Hematopoietic multipotent progenitor cell treated with erythropoietin and hydrocortisone succinate and interleukin-3 and kit ligand, for 8 days (in vitro differentiated cells): ENCODE measurements at places on chromosomes 12 and 14.

- DNase-seq = no peak
Observed at GRCh38 chr12:5388581-5389535, 43.0 kb upstream of the NTF3 start.

DNA sequence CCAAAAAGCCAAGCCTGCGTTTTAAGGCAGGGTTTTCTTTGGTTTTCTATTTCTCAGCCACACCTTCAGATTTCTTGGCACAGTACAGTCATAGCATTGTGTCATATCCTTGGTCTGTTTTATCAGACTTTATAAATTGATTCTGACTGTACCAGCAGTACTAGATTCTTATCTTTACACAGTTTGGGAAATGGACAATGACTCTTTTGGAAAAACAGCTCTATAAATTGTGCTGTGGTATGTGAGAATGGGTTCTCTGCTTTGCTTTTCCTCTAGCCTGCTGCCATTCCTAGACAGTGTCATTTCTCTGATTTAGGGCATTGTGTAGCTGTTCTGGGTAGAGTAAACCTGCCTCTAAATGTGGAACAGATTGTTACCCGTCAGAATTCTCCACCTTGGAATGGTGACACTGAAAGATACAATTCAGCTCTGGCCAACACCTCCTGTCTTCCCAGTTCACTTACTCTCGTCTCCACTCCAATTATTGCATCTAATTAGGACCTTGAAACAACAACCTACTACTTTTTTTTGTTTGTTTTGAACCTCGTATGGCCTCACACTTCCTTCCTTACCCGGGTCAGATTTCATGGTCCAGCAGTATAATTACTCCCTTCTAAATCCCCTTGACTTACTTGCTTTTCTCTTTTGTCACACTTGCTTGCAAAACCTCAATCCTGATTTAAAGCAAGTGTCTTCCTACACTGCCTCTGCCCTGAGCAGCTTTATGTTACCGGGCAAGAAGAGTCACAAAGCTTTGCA, 226.3 kb downstream of the ERC1 start:
- no peak for DNase-seq

GRCh38 chr12:21453312-21453852, 15.9 kb downstream of the PYROXD1 start:
- no peak for DNase-seq

- no peak for DNase-seq
Observed at GRCh38 chr12:65756267-65756666, 68.0 kb upstream of the HMGA2 start.

DNA sequence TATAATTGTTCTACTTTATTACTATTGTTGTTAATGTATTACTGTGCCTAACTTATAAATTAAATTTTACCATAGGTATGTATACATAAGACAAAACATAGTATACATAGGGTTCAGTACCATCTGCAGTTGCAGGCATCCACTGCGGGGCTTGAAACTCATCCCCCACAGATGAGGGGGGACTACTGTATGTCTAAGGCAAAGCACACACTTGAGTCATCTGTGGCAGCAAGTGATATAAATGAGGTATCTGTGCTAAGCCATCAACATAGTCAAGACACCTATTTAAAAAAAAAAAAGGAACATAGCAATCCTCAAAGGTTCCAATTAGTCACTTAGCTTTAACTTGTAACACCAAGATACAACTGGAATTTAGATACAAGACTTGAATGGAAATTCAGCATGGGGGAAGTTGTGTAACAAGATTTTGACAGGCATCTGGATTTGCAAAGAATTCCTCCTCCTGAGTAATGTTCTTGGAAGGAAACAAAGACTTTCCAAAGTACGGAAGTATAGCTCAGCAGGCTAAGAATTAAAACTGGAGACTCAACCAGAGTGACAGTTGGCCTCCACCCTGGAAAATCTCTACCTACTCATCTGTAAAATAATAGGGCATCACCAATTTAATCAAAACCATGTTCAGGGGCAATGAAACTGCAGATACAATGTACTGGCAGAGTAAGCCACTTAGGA, 14.9 kb downstream of the DCAF5 start:
- DNase-seq = no peak

DNA sequence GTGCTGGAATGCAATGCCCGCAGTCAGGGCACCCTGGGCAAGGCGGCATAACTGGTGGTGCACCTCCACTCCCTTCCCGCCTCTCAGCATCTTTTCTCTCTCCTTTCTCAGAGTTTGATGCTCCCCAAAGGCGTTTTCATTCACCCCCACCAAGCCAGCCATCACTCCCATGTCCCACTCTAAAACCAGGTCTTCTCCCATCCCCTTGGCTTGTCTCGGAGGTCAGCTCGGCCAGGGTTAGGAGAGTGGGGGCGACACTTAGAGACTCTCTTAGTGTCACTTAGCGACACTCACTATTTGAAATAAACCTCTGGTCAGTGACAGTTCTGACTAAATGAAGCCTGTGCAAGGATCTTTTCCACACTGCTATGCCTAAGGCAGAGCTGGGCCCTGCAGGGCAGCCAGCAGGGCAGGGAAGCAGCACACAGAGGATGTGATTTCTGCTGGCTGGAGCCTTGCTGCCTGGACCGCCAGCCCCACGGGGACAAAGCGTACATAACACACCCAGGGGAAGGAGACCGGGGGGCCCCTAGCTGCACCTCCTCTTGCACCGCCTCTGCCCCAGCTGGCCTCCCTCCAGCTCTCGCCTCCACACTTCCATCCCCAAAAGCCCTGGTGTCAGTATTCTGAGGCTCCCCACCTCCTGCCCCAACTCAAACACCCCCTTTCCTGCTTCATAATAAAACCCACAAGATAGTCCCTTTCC, 64.5 kb downstream of the VWF start:
- no peak for DNase-seq

DNA sequence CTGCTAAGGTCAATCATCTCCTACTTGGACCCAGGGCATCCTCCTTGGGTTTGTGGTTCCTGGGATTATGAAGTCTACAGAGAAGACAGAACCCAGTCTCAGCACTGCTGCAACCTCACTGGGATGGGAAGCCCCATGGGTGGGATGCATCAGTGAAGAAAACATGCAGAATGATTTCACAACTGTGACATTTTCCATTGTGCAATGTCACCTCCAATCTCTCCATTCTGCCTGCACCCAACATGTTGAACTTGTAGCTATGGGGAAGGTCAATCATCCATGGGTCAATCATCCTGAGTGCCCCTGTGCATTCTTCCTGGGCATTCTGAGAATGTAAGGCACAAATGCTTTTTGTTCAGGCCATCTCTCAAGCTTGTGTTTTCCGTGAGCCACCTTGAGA, 1004.4 kb upstream of the TMEM132C start:
- DNase-seq = no peak

DNA sequence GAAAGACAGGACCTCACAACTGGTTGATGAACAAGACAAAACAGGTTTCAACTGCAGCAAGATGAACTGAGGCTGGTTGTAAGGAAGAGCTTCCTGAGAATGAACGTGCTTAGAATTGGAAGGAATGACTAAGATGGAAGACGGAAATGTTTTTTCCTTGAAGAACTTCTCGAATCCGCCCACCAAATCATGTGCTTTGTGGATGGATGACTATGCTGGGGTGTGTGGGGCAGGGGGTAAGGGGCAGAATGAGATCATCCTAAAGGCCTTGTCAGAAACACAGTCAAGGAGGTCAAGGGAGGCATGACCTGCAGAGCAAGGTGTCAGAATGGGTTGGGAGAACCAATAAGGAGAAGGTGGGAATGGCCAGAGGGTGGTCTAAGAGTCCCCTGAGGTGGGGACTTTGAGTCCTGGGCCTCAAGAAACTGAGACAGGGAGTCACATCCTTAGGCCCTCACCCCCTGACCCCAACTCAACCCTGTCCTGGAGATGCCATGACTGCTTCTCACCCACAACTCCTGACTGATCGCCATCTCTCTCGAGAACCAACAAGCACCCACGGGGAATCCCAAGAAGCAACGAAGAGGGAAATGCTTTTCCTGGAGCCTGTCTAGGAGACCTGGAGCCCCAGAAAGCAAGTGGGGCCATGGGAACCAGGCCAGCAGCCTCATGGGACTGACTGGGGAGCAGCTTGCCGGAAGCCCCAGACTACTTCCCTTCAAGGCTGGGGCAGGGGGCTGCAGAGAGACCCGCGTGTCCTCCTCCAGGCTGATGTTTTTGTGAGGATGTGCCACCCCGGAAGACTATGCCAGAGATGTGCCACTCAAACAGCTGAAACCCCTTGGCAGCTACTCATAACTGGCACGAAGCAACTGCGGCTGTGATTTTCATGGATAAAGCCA, 84.0 kb downstream of the ACTN1 start:
- no peak for DNase-seq

DNA sequence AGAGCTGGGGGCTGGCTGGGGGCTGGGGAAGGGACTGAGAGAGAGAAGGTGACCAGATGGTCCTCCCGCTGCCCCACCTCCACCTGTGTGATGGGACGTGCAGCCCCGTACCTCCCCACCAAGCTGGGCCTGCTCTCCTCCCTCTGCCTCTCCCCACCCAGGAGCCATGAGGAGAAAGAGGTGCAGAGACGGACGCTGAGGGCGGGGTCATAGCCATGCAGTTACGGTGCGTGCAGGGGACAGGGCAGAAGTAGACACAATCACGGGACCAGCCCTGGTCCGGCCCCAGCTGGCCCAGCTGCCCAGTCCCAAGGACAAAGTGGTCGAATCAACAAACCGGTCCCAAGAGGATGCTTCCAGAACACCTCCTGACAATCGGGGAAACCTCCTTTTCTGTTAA, 33.2 kb downstream of the RFLNA start:
- DNase-seq = no peak

- no peak for DNase-seq
Observed at GRCh38 chr12:113248842-113249435, 27.7 kb downstream of the TPCN1 start.

GRCh38 chr12:121794534-121795033, 1.1 kb upstream of the RHOF start:
- no peak for DNase-seq

DNA sequence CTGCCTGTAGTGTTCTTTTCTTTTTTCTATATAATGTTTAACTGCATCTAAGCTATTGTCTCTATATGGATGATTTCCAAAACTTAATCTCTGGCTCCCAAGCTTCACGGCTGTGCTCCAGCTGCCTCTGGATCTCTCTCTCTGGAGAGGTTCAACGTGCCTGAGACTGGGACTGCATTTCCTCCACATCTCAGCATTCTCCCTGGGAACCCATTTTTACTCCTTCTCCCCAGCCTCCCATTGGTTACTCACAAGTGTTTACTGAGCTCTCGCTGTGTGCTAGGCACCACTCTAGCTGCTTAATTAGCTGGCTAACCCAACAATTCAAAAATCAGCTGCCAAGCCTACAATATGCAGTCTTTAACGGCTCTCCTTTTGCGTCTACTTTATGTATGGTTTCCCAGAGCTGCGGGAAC, 34.7 kb downstream of the FBXL14 start:
- DNase-seq = no peak
